IPS DF 19.7 (cell line): ENCODE measurements at places on chromosomes 7 and 10.

DNA sequence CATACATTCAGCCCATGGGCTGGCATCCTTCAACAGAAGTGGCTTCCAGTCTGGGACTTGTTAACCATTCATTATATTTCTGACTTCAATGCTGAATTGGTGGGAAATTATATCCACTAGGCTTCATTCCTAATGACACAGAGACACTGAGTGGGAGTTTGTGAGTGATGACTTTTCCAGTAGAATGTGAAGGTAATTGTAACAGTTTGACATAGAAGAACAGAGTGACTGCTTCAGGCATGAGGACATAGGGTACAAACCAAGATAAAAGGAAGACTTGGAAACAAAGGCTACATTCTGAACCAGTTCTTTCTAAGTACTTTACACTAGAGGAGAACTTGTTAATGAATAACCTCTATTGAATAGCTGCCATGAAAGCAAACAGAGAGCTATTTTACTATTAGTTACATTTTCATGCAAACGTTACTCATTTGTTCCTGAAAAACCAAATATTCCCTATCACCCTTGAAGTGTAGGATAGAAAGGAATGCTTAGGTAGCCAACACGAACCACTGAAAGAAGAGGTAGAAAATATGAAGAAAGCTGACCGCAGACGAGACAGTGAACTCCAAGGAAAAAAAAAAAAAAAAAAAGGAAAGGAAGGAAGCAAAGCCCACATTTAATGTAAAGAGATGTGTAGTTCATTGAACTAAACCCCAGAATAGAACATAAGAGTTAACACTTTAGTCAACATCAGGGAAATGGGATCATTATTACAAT lies 237.0 kb upstream of the SEMA3C start:
- no peak for DNase-seq

GRCh38 chr7:139249179-139249810 lies 18.3 kb downstream of the UBN2 start:
- DNase-seq: no peak

GRCh38 chr10:28530751-28531150 lies 2.2 kb upstream of the WAC start:
- DNase-seq: no peak

DNA sequence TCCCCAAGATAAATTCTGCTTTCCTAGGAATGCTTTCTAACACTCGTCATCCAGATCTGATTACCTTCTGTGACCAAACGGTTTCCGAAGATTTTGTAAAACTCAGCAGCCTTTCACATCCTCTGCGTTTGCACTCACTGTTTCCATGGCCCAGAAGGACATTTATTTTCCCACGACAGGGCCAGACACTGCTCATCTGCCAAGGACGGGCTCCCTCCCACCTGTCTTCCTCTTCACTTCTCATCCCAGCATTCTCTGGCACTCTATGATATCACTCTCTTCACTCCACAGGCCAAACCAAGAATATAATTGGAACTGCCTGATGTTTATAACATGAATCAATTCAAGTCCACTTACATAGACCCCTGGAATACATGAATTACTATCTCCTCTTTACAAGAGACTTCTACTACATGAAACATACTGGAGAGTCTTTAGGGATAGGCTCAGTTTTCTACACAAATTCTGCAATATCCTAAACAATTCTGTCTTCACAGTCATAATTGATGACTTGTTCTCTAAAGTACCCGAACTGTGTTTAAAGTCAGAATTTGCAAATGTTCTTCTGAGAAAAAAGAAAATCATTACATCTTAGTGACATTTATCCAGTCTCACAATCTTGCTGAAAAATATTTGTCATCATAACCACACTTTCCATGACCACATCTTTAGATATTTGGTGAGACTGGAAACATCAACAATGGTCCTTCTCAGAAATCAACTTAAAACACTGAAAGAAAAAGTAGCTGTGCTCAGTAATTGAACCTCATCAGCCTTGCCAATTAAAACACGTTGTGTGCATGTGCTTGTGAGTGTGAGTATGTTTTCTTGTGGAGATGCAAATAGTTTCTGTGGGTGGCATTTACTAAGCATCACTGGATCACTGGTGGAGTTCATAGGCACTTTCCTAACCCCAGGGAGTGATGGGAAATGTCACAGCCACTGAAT lies 79.5 kb upstream of the PRSS58 start:
- DNase-seq: no peak
